ENCODE measurements at places on chromosomes 7 and 10. TPM values are rescaled to one million over a fixed set of nuclear protein-coding genes. Genes with fewer than 3 reads are reported as not detected.

GRCh38 chr7:8217200-8218068 lies 44.5 kb downstream of the ICA1 start:
- H3K27me3 ChIP-seq, result no peaks in the 10 kb centered on the region
- H3K27ac ChIP-seq, result no peak overlapping the region
- peaks cover 7% of the 10 kb centered on the region for H3K36me3 ChIP-seq

Gene AGR3
- total RNA-seq, result 209 TPM

Gene UBTD1
- 40.6 TPM for total RNA-seq

Gene STK31
- 1.2 TPM for total RNA-seq

DNA sequence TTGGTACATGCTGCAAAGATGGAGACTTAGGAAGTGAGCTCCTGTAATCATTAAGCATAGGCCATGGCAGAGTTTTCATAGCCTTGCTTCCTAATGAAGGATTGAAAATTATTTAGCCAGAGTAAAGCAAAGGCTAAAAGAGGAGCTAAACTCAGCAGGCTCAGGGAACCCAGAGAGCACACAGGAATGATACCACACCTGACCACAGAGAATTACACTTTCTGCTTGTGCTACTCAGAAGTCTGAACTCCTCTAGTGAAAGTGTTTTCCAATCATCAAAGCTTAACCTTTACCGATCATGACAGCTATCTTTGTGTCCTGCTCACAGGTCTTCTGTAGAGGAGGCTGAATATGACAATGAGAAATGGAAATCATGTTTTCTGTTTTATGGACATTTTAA lies 347.7 kb downstream of the OTUD1 start:
- H3K36me3 ChIP-seq, result no peaks in the 10 kb centered on the region
- no peak overlapping the region for H3K4me3 ChIP-seq
- DNase-seq, result no peak
- no peaks in the 10 kb centered on the region for H3K4me1 ChIP-seq

Gene HOXA7
- 2.3 TPM for total RNA-seq

- no peaks in the 10 kb centered on the region for H3K27me3 ChIP-seq
- no peaks in the 10 kb centered on the region for H3K4me1 ChIP-seq
- no peak for DNase-seq
- no peak overlapping the region for H3K27ac ChIP-seq
- H3K36me3 ChIP-seq, result no peaks in the 10 kb centered on the region
Measured at GRCh38 chr10:25766213-25766612, 167.8 kb upstream of the MYO3A start.

Data from upper lobe of left lung (tissue), 6 donors.